NCI-H1105 treated with DMSO at 0.1 percent for 48 hours (cell line): ENCODE measurements at places on chromosomes 3 and 15.

- DNase-seq: no peak
Measured at GRCh38 chr3:184685646-184686045, 26.2 kb downstream of the MAGEF1 start.

DNA sequence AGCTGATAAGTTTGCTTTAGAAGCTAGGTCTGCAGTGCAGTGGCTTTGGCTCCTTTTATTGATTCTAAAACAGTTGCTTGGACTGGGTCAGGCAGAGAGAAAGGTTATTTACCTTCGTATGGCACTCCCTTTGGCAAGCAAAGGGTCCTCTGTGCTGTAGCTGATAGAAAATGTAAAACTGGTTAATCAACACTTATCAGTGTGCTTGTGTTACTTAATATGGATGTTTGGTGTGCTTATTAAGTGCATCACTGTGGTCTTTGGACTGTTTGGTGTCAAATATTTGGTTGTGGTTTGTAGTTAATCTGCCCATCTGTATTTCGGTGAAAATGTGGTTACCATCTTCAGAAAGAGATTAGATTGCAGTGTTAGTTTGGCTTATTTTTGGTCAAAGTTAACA is 16.0 kb downstream of the UBE2E2 start:
- DNase-seq: no peak

- no peak for DNase-seq
Measured at GRCh38 chr3:9779721-9780457, 10.1 kb upstream of the CAMK1 start.

GRCh38 chr3:70386043-70386442 is 73.6 kb upstream of the MDFIC2 start:
- no peak for DNase-seq

DNA sequence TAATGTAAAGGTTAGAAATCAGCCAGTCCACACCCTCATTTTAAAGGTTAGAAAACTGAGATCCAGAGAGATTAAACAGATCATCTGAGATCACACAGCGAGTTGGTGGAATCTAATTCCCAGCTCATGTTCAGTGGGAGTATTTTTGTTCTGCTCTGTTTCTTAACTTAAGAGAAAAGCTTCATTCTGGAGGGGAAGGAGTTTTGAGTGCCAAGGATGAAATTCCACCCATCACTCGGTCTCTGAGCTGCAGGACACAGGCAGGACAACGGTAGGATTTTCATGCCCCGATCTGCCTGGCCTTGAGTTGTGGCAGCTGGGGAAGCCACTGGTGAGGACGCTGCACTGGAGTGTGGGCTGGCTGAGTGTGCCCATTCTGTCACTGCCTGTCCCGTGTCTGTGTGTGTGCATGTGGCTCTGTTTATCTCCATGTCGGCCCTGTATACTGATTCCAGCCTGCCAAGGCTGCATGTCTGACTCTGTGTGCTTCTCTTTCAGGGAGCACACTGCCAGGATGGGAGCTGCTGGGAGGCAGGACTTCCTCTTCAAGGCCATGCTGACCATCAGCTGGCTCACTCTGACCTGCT is 94.3 kb downstream of the CEMIP start:
- no peak for DNase-seq

DNA sequence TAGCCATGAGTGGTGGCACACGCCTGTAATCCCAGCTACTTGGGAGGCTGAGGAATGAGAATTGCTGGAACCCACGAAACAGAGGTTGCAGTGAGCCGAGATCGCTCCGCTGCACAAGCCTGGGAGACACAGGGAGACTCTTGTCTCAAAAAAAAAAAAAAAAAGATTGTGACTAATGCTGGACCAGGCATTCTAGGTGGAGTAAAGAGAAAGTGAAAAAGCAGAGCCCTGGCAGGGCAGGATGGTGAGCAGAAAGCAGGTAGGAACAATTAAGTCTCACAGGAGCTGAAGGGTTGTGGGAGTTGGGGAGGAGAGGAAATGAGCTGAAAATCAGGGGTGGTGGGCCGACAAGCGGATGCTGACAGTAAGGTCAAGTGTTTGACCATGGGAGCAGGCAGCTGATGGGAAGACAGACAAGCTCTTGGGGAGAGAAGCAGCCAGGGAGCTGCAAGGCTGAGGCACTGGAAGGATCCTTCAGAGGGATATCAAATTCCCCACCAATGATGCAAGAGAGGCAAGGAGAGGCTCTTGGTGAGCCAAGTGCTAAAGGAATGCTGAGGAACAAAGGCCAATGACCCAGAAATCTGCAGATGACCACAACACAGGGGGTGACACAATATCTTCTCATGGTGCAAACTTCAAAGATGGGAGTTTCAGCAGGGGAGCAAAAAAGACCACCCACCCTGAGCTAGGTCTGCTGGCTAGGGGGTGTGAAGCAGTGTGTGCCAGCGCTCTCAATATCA is 251.1 kb downstream of the ULK4 start:
- DNase-seq: no peak

DNA sequence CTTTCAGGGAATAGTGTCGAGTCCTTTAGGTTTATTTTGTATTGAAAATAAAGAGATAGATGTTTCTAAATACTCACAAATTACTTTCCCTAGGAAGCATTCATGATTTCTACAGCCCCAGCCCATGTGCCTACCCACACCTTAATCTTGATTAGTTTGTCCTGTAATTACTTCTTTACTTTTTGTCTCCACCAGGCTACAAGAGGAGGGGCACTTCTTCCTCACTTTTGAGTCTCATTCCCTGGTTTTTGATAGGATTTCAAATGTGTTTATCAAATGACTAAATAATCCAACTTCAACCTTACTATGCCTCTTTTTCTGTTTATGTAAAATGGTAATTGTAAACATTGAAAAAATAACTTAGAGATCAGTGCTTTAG is 1.8 kb downstream of the PXK start:
- no peak for DNase-seq

GRCh38 chr3:32994045-32994444 is 42.6 kb downstream of the CCR4 start:
- no peak for DNase-seq

DNA sequence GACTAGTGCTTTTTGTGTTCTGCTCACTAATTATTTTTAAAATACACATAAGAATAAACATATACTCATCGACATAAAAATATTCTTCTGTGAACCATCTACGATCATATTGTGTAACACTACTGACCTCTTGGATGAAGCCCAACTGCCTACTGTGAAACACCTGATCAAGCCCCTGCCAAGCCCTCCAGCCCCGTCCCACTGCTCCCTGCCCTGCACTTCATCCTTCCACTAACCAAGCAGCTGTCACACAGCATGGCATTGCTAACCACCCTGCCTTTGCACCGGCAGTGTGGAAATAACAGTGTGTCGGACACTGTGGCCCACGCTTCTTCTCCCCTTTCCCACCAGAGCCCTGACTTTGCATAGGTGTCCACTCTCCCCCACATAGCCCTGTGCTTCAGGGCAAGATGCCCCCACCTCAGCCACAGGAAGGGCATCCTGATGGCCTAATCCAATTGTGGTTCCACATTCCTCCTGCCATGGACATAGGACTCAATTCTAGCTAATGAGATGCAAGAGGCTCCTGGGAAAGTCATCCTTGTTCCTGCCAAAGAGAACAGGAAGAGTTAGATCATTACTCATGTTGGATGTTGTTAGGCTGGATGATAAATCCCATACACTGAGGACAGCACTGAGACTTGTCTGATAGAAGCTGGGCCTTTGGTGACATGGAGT is 35.0 kb upstream of the ARID3B start:
- no peak for DNase-seq

DNA sequence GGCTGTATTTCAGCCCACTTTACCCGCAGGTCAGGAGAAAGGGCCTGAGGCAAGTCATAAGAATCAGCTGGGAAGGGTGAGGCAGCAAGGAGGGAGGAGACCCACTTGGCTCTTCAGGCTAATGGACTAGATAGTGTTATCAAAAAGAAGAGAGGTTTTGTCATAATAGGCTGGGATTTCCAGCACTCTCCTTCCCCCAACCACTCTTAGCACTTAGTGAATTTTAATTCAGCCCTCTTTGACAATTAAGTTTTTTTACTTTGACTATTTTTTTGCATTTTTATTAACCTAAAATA is 771 bp downstream of the MPI start:
- DNase-seq: no peak

DNA sequence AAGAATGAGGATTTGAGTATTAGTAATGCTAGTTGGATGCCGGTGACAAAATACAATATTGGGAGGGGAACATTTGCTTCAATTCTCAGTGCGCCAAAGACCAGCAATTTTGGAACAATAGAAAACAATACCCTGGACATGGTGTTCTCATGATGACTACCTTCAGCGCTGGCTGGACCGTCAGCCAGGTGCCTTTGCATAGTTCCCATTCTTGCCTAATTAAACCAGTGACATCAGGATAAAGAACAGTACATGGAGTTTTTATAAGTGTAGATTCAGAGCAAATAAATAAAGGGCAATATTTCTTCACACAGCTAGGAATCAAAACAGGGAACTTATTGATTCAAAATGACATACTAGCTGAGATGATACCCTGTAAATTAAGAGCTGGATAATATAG is 404.8 kb upstream of the RORA start:
- no peak for DNase-seq

- DNase-seq: no peak
Measured at GRCh38 chr3:146543461-146544001, 876 bp downstream of the PLSCR1 start.

GRCh38 chr3:37130984-37131859 is 43.2 kb downstream of the LRRFIP2 start:
- no peak for DNase-seq
